Stimulated activated CD8-positive, alpha-beta memory T cell treated with anti-CD3 and anti-CD28 coated beads, Interleukin-4, amount 100 ng/mL, for 1 hour (primary cell): ENCODE measurements at places on chromosomes 16 and 17.

GRCh38 chr16:57413301-57413730 lies 8.7 kb downstream of the CCL17 start:
- DNase-seq: no peak

DNA sequence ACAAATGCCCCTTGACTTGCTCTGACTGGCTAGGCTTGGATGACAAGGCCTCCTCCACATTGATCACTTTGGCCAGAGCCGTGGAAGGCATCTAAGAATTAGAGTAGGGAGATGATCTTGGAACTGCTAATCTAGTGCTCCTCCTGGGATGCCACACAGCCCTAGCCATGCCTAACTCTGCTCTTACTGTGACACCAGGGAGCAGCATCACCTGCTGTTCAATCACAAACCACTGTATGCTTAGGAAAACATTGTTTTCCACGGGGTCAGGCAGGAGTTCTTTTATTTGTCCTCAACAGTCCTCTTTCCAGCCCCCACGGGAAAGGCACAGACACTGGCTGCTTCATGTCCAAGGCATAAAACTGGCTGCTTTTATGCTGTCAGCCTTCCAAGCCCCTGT lies 46.3 kb downstream of the C16orf78 start:
- no peak for DNase-seq

DNA sequence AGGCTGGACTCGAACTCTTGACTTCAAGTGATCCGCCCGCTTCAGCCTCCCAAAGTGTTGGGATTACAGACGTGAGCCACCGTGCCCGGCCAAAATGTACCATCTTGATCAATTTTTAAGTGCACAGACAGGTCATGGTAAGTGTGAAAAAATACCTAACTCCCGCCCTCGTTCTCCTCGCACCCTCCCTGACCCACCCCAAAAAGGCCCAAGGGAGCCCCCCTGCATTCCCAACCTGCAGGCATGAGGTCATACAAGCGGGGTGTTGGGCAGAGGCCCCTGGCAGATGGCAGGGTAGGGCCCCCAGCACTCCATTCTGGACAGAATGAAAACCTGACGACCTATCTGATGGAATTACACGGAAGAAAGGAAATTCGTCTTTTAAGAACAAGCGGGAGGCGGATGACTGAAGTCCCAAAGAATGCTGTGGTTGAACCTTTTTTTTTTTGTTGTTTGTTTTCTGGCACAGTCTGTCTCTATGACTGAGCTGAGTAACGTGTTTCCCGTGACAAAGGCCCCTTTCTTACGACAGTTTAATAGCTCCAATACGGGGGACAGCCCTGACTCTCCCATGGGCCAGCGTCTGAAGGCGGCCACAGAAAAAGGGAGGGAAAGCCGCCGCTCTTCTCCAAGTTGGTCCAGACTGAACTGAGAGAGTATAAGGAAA lies 376.4 kb downstream of the SLC39A11 start:
- DNase-seq: no peak

GRCh38 chr17:30000001-30000754 lies 58.7 kb downstream of the EFCAB5 start:
- DNase-seq: no peak

DNA sequence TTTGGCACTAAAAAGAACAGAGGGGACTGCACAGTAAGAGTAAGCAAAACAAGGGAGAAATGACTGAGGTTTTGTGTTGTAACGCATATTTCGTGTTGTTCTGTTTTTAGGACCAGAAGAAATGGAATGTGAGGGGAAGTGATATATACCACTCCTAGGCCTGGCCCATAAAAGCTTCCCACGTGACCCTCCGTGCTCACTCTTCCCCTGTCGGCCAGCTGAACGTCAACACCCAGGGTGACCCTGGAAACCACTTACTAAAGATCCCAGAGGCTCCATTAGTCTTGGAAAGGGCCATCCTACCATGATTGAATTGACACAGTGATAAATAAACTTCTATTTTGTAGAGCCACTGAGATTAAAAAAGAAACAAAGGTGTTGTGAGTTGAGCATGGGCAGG lies 79.8 kb downstream of the HELZ start:
- DNase-seq: no peak

- no peak for DNase-seq
Observed at GRCh38 chr17:66717641-66718058, 117.3 kb upstream of the CACNG5 start.

DNA sequence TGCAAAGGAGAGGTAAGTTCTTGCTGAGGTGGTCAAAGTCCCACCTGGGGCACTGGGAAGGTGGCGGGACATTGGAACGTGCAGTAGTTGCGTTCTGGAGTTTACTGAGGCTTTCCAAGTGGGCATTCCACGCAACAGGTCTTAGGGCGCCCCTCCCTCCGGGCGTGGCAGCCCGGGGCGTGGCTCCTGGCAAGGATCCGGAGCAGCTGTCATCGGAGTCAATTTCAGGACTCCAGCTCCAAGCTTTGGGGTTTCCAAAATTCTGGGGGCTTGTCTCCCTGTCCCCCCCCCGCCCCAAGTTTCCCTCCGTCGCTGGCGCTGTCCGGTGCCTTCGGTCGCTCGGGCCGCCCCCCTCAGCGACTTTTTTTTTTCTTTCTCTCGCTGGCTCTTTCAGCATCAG lies 43.1 kb upstream of the AMZ2 start:
- no peak for DNase-seq

DNA sequence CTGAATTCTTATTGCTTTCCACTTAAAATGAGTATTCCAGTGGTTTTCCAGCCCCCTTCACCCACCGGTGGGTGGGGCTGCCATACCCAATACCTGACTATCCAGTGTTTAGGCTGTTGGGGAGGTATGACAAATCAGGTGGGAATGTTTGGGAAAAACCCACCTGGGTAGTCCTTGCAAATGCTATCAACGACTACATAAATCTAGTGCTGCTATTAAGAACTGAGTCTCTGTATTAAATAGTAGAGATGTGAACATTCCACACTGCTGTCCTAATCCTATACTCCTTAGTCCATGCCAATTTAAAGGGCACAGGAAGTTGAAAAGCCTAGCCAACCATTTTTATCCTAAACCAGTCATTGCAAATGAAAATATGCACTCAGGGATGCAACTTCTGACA lies 126.6 kb downstream of the AXIN2 start:
- DNase-seq: no peak
